ENCODE measurements at places on chromosomes 5 and 9. TPM values are rescaled to one million over a fixed set of nuclear protein-coding genes. Genes with fewer than 3 reads are reported as not detected.

Gene IFNA13
- total RNA-seq = not detected

Gene ERMP1
- total RNA-seq = 24.9 TPM

Gene IL5
- not detected for total RNA-seq

Gene HEMGN
- total RNA-seq = 2.7 TPM

Gene FSD1L
- 71.7 TPM for total RNA-seq

Gene FOXD4L6
- 0.36 TPM for total RNA-seq

Gene LCP2
- 3.6 TPM for total RNA-seq

Gene NUTM2G
- total RNA-seq = not detected

Gene KDM3B
- total RNA-seq = 84.8 TPM

Gene HRH2
- total RNA-seq = 4.0 TPM

Gene SLC4A9
- total RNA-seq = 0.45 TPM

Gene DAB2
- total RNA-seq = 32.0 TPM

Gene STING1
- total RNA-seq = 6.3 TPM

Gene RORB
- 21.3 TPM for total RNA-seq

Gene TAF11L11
- total RNA-seq = not detected

Gene ACER2
- 7.9 TPM for total RNA-seq

Gene TSSK1B
- total RNA-seq = 0.73 TPM

Gene SUSD3
- 0.45 TPM for total RNA-seq

Gene CCDC192
- not detected for total RNA-seq

Gene SPINK4
- not detected for total RNA-seq

Gene IL9
- not detected for total RNA-seq

Gene ANKRD31
- total RNA-seq = 0.82 TPM

Gene SCGB3A1
- not detected for total RNA-seq

Gene CPLANE1
- 76.8 TPM for total RNA-seq

Gene FUT7
- 0.09 TPM for total RNA-seq

Gene PLPP7
- total RNA-seq = 6.6 TPM

Gene PDZD2
- 28.5 TPM for total RNA-seq

Gene IER5L
- 9.1 TPM for total RNA-seq

Gene TMOD1
- total RNA-seq = 5.4 TPM

Gene IFNK
- total RNA-seq = not detected

Gene CNTNAP3B
- total RNA-seq = 53.5 TPM

Gene EDIL3
- total RNA-seq = 72.4 TPM

Gene NDST1
- total RNA-seq = 30.8 TPM

Data from cerebellum (tissue), 4 donors.